ENCODE measurements at places on chromosomes 3 and 15.

DNA sequence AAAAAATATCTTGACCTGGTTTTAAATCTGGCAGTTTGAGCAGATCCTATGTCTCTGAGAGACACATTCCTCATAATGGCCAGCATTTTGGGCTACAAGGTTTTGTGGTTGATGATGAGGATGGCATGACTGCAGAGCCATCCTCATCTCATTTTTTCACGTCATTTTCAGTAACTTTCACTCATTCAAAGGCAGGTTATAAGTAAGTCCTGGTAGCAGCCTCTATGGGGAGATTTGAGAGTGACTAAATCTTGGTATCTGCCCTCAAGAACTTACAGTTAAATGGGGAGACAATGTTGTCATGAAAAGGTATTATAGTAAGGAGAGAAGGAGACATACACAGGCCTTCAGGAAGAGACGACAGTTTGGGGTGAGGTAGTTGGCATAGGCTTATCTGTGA lies 14.5 kb downstream of the TIGIT start:
- no peak for DNase-seq

GRCh38 chr3:134250717-134251220 lies at the start of gene RYK:
Gene RYK (minus strand): TSS chr3:134250859. CDS start chr3:134250654, 205 bp downstream.
- peak; percentile 24 for DNase-seq

- DNase-seq, result peak; percentile 86
Observed at GRCh38 chr3:170802164-170803151, 67.5 kb downstream of the RPL22L1 start.

- peak; percentile 79 for DNase-seq
Observed at GRCh38 chr3:49171119-49171774, at the start of gene KLHDC8B. Gene KLHDC8B (plus strand): TSS chr3:49171598. CDS start chr3:49172770, 1,172 bp downstream.

GRCh38 chr15:98195796-98196195 lies 235.3 kb downstream of the ARRDC4 start:
- no peak for DNase-seq

DNA sequence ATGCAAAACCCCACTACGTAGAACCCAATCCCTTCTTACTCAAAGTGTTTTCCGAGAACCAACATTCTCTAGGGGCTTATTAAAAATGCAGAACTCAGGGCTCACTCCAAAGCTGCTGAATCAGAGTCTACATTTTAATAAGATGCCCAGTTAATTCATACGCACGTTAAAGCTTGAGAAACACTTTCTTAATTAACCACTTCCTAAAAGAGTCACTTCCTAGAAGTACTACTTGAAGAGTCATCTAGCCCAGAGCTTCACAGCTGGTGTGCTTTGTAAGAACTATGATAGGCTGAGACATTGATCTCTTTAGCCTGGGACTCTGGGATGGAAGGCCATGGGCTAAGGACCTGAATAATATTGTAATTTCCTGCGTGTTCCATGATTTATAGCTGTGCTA lies 9.0 kb downstream of the COL6A5 start:
- no peak for DNase-seq

DNA sequence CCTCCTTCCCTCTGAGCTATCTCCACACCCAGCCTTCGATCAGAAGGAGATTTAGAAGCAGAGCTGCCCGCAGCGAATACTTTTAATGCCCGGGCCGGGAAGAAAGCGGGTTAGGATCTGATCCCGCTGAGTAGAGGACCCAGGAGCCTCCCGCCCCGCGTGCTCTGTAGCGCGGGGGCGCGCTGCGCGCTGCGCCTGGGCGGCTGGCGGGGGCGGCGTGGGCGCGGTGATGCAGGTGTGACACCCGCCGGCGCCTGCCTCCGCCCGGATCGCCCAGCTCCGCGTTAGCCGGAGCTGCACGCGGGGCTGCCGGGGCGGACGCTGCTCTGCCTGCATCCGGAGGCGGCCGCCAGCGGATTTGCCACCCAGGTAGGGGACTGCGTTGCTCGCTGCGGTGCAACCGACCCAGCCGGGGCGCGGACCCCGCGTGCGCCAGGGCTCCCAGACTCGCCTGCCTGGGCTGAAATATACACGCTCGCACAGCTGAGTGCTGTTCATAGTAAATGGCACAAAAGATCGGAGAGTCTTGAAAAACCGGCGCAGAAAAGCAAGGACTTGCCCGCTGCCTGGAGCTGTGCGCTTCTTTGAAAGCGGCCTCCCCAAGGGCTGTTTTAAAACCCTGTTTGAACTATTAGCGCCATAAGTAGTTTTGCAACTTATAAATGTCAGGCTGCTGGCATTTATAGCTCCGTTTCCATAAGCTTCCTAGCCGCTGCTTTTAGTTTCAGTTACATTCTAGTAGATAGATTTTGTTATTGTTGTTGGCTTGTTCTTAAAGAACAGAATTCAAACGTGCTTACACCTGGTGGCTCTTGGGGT lies at the start of gene SV2B:
Gene SV2B, plus strand, starts transcription at position 263 of the 819 bp plus-strand sequence. CDS start 126,007 bp downstream, outside the sequence.
- no peak for DNase-seq

DNA sequence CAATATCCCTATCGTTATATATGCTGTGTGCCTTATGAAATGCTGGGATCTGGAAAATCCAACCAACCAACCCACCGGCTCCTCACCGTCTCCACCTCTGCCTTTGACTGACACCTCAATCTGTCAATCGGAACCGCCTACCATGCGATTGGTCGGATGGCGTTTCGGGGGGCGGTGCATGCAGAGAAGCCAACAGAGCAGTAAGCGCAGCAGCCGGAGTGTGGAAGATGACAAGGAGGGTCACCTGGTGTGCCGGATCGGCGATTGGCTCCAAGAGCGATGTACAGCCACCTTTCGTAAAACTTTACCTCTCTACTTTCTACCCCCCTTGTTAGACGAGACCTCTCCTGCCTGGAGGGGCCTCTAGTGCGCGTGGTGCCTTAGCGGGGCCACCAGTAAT lies 6.3 kb downstream of the CLK3 start:
- no peak for DNase-seq

DNA sequence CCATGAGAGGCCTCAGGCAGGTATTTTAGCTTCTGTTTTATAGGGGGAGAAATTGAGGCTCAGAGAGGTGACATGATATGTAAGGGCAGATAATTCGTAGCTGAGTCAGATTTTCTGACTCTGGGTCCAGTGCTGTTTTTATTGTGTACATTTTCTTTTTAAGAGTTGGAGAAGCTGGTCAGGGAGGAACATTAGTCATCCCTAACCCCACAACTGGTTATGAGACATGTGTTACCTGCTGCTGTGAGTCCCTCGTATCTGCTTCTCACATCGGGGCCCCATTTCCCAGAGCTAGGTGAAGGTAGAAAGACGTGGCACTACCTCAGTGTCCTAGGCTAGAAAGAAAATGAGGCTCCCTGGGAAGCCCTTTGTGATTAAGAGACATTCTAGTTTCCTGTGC lies 28.6 kb downstream of the GALNT15 start:
- DNase-seq, result no peak

DNA sequence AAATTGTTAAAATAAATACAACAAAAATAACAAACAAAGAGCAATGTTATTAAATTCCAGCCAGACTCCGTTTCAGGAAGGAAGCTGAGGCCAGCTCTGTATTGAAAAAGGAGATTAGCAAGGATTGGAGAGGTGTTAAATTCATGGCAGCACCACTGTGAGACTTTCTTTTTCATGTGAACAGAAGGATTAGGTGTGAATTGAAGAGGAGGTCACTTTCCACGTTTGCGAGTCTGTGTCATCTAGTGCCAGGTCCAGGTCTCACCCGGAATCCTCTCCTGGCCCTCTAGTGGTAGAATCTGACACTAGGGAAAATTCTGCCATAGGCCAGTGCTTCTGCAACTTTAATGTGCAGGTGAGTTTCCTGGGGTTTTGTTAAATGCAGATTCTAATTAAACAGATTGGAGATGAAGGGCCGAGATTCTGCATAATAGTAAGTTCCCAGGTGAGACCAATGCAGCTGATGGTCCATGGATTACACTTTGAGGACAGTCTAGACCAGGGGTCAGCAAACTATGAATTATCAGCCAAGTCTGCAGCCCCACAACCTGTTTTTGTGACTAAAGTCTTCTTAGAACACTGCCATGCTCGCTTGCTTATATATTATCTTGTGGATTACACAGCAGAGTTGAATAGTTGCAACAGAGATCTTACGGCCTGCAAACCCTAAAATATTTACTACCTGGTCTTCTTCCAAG lies 9.2 kb upstream of the SLC6A1 start:
- no peak for DNase-seq

DNA sequence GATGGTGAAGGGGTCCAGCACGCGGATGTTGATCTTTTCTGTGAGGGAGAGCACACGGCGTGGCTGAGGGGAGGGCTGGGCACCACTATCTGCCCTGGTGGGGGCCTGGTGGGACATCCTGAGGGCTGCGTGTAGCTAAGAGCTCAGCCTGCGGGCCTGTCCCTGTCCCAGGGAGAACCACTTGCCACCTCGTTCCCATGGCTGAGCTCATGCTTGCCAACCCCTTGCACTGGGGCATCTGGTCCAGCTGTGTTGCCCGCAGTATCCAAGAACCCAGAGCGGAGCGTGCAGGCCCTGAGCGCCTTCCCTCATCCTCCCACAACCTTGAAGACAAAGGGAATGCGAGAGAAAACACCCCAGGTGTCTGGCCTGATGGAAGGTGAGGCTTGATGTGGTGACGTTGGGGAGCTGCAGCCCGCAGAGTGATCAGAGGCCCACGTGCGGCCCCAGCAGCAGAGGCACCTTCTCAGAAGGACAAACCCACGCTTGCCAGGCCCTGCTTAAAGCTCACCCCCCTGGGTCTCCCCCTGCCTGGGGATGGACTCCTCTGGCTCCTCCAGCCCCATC lies 28.9 kb downstream of the TKT start:
- DNase-seq, result no peak

DNA sequence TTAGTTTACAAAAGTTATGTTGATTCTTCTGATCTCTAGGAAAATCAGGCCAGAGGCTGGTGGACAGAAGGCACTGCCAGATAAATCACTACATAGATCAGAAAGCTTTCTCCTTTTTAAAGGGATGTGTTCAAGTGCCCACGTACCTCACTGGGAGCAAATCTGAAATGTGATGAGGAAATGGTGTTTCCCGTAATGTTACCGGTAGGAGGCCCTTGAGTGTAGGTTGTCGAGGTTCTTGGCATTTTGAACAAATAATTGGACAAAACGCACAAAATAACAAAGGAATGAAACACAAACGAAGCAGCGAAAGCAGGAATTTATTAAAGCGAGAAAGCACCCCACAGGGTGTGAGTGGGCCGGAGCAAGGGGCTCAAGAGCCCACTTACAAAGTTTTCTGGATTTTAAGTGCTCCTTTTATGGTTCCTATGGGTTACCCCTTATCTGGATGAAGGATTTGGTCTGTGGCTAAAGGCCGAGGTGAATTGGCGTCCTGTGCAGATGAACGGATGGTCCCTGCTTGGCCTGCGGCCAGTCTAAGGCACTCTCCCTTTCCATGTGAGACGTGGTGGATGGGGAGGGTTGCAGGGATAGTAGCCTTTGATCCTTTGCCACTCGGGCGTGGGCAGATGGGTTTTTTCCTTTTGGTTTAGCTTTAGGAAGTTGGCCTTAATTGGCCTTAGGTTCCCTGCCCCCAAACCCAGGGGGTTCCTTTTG lies 1.0 kb downstream of the SNX1 start:
- no peak for DNase-seq

GRCh38 chr3:104873331-104873730 lies 493.4 kb upstream of the ALCAM start:
- DNase-seq, result no peak

DNA sequence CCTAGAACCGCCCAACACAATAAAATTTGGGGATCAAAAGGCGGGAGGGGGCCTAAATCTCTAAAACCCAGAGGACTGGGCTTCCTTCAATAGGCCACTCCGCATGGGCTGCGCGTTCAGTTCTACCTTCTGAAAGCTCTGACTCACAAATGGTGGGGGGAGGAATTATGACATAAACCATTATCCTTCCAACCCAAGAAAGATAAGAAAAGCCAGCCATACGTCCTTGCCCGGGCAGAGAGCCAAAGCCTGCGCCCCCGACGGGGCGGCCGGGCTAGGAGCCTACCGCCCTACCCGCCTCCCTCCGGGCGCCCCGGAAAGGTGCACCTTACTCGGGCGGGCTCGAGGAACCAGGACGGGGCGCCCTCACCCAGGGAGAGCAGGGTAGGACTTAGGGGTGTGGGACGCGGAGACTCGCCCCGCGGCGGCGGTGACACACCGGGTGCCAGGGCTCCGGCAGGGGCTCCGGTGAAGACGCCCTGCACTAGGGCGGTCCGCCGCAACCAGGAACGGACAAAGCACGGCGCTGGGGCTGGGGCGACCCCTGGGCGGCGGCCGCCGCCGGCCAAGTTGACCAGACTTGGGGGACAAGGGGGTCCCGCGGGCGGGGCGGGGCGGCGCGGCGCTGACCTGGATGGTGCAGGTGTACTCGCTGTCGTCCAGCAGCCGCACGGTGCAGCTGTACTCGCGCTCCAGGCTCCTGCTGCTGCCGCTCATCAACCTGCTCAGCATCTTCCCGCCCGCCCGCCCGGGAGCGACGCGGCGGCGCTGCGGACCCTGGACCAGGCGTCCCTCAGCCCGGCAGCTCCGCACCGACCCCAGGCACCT lies 534 bp downstream of the FRMD5 start:
- no peak for DNase-seq

GRCh38 chr3:114839476-114839875 lies 307.6 kb downstream of the ZBTB20 start:
- no peak for DNase-seq
